Stimulated activated naive B cell treated with anti-CD40 and anti-IgM and Interleukin-4, amounts not matched to agents 10 μg/mL and 1 μg/mL and 100 μg/mL, for 72 hours (primary cell): ENCODE measurements at places on chromosomes 1 and 21.

DNA sequence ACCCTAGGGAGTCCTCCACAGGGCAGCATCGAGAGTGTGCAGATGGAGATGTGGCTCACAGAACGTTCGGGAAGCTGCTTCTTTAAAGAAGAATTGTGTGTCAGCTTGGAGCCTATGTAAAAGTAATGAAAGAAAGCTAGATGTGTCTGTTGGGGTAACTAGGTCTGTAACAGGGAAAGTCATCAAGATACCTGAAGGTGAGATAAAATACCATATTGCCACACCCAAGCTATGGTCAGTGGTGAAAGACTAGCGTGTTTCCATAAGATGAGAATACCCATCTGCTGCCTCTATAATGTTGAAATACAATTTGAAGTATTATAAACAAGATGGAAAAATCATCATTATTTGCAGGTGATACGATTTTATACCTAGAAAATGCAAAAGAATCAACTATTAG lies 17.5 kb downstream of the RCAN1 start:
- DNase-seq, result no peak

DNA sequence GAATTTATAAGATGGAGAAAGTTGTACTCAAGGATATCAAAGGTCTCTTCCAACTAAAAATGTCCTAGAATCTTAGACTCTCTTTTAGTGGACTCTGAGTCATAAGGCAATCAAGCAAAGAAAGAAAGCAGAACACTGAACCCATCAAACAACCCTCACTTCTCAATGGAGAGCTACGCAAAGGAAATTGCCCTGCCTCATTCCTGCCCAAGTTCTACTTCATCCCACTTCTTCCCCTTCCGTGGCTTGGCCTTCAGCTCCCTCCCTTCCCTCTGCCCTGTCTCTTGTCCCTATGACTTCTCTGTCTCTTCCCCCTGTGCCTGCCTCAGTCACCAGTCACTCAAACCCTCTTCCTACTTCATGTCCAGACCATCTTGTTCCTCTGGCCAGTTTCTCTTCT lies 58.5 kb downstream of the RIMS3 start:
- DNase-seq, result no peak

DNA sequence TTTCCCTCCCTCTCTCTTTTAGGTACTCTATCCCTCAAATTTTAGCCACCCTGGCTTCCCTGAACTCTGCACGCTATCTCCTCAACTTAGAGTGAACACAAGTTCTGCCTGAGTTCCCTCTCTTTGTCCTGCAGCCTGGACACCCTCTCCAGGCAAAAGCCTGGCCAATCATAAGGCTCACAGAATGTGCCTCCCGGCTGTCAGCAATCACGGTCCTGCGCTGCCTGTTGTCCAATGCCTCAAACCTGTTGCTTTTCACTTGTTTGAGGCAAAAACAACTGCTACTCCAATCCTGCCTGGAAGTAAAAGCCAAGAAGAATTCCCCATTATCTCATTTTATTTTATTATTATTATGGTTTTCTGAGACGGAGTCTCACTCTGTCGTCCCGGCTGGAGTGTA lies 66.1 kb downstream of the LGR6 start:
- DNase-seq, result no peak

GRCh38 chr21:20882462-20883407 lies 115.5 kb upstream of the NCAM2 start:
- no peak for DNase-seq

- no peak for DNase-seq
Measured at GRCh38 chr1:114250683-114251572, 97.3 kb upstream of the SYT6 start.

GRCh38 chr1:116461723-116462122 lies 88.7 kb downstream of the ATP1A1 start:
- no peak for DNase-seq

DNA sequence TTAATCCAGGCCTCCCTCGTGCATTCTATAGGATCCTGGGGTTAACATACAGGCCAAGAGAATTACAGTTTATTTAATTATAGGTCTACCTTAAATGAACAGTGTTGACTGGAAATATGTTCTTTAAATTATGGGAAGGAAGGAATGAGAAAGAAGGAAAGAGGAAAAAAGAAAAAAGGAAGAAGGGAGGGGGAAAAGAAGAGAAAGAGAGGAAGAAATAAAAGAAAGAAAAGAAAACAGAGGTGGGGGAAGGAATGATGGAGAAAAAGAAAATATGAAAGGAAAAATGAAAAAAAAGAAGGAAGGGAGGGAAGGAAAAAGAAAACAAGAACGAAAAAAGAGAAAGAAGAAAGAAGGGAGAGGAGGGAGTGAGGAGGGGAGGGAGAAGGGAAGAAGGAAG lies 38.5 kb downstream of the WNT9A start:
- no peak for DNase-seq

GRCh38 chr1:62370594-62370993 lies 51.4 kb upstream of the KANK4 start:
- no peak for DNase-seq

DNA sequence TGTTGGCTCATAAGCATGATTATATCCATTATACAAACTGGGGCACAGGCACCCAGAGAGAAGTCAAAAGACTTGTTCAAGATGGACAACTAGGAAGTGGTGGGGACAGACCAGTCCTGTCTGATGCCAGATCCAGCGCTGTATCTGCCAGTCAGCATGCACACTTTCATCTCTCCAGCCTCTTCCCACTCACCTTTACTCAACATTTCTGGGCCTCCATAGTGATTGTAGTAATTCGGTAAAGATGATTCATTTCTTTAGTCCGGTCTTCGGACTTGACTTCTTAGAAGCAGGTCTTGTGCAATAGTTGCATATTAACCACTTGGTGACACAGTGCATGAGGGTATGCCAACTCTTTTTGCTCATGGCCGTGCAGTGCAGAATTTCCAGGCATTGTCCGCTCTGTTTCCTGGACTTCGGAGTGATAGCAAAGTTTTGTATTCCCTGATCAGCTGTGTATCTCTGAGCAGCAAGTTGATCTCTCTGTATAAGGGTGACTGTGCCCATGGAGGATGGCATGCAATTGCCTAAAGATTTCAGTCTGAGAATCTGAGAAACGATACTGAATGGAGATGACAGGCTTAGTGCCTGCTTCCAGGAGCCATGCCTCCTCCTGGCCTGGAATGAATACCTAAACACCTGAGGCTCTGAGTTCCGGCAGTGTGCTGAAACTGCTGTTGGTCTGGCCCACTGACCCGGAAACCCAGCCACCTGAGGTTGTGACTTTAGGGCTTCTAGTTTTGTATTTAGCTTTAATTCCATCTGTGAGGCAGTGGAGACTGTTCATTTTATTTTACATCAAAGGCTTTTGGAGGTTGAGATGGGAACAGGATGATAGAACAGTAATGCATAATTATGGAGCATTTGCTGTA lies 39.0 kb downstream of the GALNT2 start:
- DNase-seq, result no peak
